ENCODE measurements at places on chromosomes 12 and 14.

GRCh38 chr12:81440001-81440400 lies 319.1 kb downstream of the PPFIA2 start:
- DNase-seq: no peak

DNA sequence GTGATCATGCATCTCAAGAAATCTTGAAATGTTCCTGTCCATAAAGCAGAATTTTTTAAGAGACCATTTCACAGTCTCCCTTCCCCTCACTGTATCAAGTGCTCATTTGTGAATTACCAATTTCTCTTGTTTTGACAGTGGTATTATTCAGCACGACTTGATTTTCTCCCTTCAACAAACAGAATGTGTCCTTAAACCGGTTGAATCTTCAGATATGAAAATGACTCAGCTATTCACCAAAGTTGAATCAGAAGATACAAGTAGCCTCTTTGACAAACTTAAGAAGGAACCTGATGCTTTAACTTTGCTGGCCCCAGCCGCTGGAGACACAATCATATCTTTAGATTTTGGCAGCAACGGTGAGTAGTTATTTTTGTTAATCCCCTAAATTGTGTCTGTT lies 25.5 kb upstream of the SNAPC1 start:
- DNase-seq: no peak

DNA sequence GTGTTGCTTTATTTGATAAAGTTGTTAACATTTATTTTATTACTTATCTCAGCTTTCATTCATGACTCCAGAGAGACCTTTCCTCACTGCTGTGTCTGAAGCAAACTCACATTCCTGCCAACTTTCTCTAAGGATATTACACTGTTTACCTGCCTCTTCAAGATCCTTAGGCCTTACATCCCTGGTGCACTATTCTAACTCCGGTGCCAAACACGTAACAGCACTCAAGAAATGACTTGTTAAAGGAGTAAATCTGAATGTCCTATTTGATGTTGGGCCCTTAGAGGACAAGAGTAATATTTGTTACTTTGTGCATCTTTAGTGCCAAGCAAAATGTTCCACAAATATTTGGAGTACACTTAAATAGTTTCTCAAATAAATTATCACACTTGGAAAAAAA lies 324.1 kb upstream of the FLRT2 start:
- no peak for DNase-seq

GRCh38 chr12:94078138-94078723 lies 70.1 kb upstream of the PLXNC1 start:
- no peak for DNase-seq

- DNase-seq: no peak
These were observed 88.5 kb upstream of the ANO2 start for GRCh38 chr12:6033546-6033945.

DNA sequence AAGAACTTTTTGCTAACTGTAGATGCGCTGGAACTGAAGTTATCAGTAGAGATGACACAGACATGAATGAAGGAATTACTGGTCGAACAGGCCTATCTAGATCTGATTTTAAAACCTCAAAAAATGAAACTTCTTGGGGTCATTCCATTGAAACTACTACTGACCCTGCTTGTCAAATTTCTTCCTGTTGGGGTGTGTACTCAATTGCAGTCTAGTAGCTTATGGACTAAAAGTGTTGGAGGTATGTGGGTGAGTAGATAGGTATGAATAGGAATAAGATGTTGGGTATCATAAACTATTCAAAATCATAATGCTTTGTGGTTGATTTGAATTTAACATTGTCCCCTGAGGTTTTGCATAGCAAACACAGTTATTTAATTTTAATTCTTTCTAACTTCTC lies 9.2 kb downstream of the APOLD1 start:
- DNase-seq: no peak

DNA sequence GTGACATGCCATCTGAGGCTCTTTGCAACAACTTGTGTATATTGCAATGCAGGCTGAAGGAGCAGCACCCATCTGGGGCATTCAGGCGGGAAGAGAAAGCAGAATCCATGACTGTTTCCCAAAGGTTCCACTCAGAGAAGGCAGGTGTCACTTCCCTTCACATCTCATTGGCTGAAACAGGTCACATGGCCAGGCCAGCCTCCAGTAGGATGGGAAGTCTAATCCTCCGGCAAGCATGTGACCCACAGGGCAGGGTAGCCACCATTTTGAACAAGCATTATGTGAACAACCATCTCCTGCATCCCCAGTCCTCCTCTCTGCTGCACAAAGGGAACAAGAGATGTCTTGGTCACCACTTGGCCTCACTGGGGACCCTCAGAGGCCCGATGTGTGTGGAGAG lies 70.6 kb downstream of the RIN3 start:
- DNase-seq: no peak

- no peak for DNase-seq
These were observed 83.4 kb downstream of the PRORP start for GRCh38 chr14:35205737-35206136.
